ENCODE measurements at places on chromosomes 6 and 20. TPM values are rescaled to one million over a fixed set of nuclear protein-coding genes. Genes with fewer than 3 reads are reported as not detected.

GRCh38 chr6:48027704-48028435, 83.1 kb downstream of the PTCHD4 start:
- DNase-seq, result no peak

The OTOR gene
- total RNA-seq, result not detected

DNA sequence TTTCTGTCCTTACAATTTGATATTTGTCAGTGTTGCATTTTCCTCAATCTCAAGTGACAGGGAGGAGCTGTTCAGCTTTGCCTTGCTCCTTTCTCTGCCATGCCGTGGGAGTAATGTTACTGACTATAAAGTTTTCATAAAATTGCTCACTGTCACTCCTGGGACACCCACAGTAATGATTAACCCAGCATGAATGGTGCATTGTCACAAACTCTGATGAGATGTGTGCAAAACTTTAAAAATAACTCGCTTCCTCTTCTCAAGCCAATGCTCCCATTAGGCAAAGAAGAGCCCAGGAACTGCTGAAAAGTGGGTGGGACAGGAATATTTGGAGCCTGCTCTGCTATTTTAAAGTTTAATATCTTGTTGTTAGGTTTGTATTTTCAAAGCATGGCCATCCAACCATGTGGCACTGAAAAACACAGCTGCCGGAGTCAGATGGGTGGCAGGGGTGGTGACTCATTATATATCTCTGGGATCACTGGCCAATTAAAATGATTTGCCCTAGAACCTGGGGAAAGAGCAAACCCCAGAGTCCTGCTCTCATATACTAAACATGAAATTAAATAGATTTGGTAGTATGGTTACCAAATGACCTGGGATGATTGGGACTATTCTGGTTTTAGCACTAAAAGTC, 260.1 kb downstream of the BTBD3 start:
- peak; percentile 62 for DNase-seq

The OOEP gene
- total RNA-seq, result not detected

- DNase-seq, result no peak
Observed at GRCh38 chr6:168277274-168277669, 42.3 kb downstream of the DACT2 start.
